Activated T-helper 1 cell treated with anti-CD3 and anti-CD28 coated beads, Interleukin-12 subunit alpha, Interleukin-12 subunit beta, Interleukin-2, Interleukin-4 antibody, amounts not matched to agents 30 ng/mL and 10 ng/mL and 1 ng/mL, durations not matched to agents 14 hours and 24 hours and 36 hours (primary cell): ENCODE measurements at places on chromosomes 1 and 21. TPM values are rescaled to one million over a fixed set of nuclear protein-coding genes. Genes with fewer than 3 reads are reported as not detected.

OR2L8 gene
- total RNA-seq: 0.21 TPM in 1 of 2 replicates, not detected in the other

ASCL5 gene
- not detected in 2 replicates for total RNA-seq

AMY2B gene
- total RNA-seq: 3.4 and 3.9 TPM in 2 replicates

RHEX gene
- not detected in 2 replicates for total RNA-seq

S100A8 gene
- not detected in 2 replicates for total RNA-seq

FNDC10 gene
- 14.6 and 14.9 TPM in 2 replicates for total RNA-seq

CATSPERE gene
- 0.08 and 0.17 TPM in 2 replicates for total RNA-seq

CCDC185 gene
- total RNA-seq: not detected in 2 replicates

NUF2 gene
- 36.8 and 37.7 TPM in 2 replicates for total RNA-seq

CD1D gene
- 0.22 TPM in 1 of 2 replicates, not detected in the other for total RNA-seq

AUNIP gene
- total RNA-seq: 10.2 and 12.3 TPM in 2 replicates

DNASE2B gene
- not detected in 2 replicates for total RNA-seq

FYB2 gene
- not detected in 2 replicates for total RNA-seq

ANKRD65 gene
- total RNA-seq: 0.10 TPM in 1 of 2 replicates, not detected in the other

PGLYRP4 gene
- total RNA-seq: not detected in 2 replicates

GRCh38 chr1:7218210-7218832 is 433.1 kb downstream of the CAMTA1 start:
- DNase-seq: no peak

DNA sequence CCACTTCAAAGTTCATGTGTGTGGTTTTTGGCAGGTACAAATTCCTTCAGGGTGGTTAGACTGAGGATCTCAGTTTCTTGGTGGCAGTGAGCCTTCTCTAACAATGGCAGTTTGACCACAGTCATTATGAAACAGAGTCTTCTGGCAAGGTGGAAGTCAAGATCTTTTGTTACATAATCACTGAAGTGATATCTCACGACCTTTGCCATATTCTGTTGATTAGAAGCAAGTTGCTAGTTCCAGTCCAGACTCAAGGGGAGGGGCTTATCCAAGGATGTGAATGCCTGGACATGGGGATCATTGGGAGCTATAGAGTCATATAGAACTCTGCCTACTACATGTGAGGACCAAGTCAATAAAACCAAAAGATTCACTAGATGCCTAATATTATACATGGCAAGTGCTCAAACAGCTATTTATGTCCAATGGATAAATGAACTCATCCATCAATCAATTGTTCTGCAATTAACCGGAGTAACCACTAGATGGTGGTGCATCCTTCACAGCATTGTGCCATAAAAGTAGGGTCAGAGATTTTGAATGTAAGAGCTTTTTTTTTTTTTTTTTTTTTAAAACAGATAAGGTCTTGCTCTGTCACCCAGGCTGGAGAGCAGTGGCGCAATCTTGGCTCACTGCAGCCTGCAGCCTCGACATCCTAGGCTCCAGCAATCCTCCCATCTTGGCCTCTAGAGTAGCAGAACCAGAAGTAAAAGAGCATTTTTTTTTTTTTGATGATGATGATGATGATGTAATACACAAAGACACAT is 131.9 kb downstream of the CRB1 start:
- no peak for DNase-seq

- DNase-seq: no peak
Observed at GRCh38 chr1:107572674-107573211, 392.2 kb downstream of the VAV3 start.

- DNase-seq: no peak
Observed at GRCh38 chr21:33115631-33116510, 45.9 kb downstream of the OLIG1 start.

GRCh38 chr1:8115031-8115768 is 89.1 kb upstream of the ERRFI1 start:
- no peak for DNase-seq

GRCh38 chr1:209319549-209319948 is 264.0 kb upstream of the CAMK1G start:
- no peak for DNase-seq

DNA sequence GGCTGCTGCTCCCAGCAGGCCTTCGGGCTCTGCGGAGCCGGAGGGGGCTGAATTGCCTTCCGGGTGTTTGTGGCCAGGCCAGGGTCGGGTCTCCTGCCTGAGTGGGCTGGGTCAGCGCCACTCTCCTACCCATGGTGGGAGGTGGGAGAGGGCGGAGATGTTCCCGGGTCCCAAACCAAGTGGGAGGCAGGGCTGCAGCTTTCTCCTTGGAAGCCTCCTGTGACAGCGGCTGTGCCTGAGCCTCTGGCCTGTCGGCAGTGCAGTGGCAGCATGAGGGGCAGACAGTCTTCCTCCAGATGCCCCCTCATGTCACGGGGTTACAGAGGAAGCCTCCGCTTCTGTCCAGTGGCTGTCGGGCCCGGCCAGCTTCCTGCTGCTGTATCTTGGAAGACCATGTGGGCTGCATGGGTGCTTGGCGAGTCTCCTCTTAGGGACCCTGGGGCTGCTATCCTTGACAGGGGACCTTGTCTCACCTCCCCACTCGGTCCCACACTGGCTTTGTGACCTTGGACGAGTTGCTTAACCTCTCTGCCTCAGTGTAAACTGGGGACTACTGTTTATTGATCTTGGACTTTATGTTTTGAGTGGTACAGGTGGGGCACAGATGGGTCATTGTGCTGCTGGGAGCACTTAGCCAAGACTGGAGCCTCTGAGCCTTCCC is 4.3 kb downstream of the SKI start:
- no peak for DNase-seq

- DNase-seq: peak; percentile 70
Observed at GRCh38 chr1:28882009-28882628, 32.2 kb upstream of the EPB41 start.

DNA sequence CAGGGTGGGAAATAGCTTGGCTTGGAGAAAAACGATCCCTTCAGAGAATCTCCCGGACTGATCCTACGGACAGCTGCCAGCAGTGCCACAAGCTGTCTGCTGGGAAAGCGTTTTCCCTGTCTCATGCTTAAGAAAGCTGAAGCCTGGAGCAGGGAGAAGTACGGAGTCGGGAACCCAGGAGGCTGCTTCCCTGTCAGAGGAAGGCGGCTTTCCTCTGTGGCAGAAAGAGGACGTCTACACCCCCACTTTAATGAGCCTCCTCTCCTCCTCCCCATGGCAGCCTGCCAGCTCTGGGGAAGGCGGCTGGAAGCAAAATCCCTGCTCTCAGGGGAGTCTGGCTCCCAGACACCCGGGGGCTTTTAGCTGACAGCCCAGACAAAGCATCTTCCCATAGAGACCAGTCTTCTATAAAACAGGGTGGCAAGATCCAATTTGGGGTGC is 7.3 kb downstream of the KIF21B start:
- DNase-seq: no peak

DNA sequence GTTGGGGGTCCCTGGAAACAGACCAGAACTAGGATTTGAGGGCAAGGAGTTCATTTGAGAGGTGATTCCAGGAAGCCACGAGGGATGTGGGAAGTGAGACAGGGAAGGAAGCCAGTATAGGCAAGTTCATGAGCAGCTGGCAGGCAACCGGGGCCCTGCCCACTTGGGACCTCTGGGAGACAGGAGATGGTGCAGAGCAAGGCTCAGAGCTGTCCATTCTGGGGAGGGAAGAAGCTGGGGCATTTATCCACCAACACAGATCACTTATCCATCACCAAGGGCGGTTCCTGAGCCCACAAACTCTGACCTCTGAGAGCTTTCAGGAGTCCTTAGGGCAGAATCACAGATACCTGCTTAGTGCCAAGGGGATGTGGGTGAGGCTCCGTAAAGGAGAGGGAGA is 16.8 kb downstream of the EDN2 start:
- no peak for DNase-seq

DNA sequence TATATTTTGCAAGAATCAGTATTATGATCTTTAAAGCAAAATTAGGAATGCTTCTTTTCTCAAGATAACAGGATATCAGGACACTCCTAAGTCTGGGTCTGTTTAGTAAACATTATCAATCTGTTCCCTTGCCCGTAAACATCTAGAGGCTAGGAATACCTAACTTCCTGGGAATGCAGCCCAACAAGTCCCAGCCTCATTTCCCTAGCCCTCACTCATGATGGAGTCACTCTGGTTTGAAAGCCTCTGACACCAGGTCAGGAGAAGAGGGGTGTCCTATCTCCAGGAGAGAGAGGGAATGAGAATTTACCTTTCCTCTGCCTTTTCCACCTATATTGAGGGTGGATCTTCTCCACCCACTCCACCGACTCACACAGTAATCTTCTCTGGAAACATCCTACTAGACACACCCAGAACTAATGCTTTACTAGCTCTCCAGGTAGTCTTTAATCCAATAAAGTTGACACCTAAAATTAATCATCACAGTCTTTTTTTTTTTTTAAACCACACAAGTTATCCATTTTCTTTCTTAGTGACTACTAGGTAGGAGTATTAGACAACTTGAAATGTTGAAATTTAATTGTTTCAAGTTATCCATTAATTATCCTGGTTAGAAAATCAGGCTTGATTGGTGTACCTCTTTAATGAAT is 659.3 kb downstream of the USP25 start:
- DNase-seq: no peak

DNA sequence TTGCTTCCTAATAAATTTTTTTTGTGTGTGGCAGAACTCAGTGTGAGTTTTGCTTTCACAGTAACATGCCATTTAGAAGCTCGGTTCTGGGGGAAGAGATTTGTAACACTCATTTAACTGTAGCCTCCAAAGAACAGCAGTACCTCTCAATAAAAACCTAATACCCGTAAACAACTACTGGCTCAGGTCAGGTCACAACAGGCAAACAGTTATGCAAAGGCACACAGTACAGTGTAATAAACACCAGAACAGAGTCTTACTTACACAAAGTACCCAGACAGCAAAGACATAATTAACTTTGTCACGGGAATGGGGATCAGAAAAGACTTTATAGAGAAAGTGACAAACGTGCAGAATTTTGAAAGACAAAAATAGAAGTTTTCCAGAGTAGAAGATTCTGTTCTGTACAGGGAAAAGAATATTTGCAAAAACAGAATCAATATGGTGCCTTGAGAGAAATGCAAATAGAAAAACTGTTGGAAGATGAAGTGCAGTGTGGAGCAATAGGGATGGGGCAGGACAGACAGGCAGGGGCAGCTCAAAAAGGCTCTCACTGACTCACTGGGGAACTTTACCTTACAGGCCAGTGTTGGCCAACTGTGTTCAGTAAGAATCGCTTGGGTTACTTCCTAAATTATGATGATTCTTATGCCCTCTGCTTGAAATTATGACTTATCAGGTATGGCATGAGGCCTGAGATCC is 38.8 kb downstream of the EGLN1 start:
- no peak for DNase-seq

DNA sequence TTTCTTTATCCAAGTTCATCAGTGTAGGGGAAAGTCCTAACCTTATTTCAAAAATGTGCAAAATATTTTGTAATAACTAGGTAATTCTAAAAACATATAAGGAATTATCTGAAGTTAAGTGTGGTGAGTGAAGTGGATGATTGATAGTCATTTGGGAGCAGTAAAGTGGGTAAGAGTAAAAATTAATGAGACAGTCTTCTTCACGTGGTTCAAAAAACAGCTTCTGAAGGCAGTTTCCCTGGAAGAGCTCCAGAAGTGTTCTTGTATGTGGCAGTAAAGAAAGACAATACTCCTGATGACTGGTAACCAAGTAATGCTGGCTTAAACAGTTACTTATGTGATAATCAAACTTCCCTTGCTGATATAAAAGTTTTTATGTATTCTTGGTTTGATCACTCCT is 50.3 kb downstream of the LEPR start:
- DNase-seq: no peak

GRCh38 chr1:205287076-205287475 is 34.5 kb downstream of the NUAK2 start:
- DNase-seq: no peak

DNA sequence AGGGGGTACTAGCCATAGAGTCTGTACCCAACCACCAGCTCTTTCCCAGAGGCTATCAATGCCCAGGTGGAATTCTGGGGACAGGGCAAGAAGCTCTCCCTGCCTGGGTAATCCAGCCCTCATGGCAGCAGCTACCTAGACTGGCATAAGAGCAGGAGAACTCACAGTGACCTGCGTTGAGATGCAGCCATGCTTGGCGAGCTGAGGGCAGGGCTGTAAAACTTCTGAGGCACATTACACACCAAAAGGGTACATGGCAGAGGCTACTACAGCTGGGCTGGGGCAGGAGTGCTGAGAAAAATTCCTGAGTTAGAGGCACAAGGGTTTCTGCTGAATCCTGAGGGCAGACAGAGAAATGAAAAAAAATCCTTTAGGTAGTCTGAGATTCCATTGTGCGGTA is 927.9 kb upstream of the B3GALT2 start:
- DNase-seq: no peak

GRCh38 chr1:161739865-161740566 is 9.6 kb upstream of the DUSP12 start:
- DNase-seq: no peak

GRCh38 chr1:185439727-185440415 is 122.8 kb upstream of the IVNS1ABP start:
- peak; percentile 44 for DNase-seq

- no peak for DNase-seq
Observed at GRCh38 chr1:86218859-86219258, 62.3 kb upstream of the COL24A1 start.

DNA sequence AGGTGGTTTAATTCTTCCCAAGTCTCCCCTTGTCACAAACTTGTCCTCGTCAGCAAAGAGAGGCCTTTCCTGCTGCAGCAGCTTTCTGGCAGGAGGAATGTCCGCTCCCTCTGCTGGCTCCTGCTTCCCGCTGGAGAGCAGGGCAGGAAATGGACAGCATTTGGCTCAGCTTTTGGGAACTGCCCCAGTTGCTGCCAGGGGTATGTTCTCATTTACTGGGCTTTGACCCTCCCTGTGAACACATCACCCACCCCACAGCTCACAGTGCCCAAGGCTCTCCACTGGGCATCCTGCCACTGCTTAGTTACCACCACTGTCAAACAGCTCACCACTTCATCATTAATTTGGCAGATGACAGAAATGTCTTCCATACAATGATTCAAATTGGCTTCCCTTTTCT is 75.4 kb downstream of the MRPL37 start:
- DNase-seq: no peak

GRCh38 chr1:1157033-1157365 is 16.7 kb upstream of the TTLL10 start:
- no peak for DNase-seq

- no peak for DNase-seq
Observed at GRCh38 chr1:246781212-246781611, 57.0 kb downstream of the SCCPDH start.

- DNase-seq: no peak
Observed at GRCh38 chr1:64543831-64544230, 73.9 kb downstream of the CACHD1 start.

DNA sequence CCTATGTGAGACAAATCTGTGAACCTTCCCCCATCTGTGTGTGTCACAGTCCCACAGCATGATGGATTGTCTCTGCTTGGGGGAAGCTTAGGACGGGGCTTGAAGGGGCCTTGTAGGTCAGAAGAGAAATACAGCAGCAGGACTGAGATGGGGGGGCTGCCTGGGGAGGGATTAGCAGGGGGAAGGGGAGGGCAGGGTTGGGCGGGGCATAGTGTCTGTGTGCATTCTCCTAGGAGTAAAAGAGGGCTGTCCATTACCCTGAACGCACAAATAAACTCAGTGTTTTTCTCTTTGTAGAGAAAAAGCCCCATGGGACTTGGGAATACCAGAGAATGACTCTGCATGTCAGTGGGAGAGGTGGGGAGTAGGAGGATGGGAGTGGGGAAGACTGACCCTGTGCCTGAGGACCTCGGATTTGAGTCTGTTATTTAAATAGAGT is 16.4 kb downstream of the RNF220 start:
- DNase-seq: no peak
